ENCODE measurements at places on chromosomes 2 and 18.

DNA sequence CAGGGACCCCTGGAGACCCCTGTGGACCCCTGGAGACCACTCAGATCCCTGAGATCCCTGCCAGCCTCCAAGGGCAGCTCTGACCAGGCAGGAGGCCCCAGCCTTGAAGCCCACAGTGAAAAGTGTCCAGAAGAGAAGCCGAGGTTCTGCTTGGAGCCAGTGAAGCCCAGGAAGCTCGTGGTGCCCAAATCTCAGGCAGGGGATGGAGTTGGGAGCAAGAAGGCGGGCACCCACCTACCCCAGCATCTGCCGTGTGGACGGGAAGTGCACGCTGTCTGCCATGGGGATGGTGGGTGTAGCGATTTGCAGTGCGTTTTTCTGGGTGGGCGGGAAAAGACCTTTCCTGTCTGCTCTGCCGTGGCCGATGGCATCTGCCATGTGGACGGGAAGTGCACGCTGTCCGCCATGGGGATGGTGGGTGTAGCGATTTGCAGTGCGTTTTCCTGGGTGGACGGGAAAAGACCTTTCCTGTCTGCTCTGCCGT is 120.6 kb upstream of the CTDP1 start:
- no peaks in the 10 kb centered on the region for H3K36me3 ChIP-seq
- no peak overlapping the region for H3K4me3 ChIP-seq
- no peaks in the 10 kb centered on the region for H3K4me1 ChIP-seq

- H3K27ac ChIP-seq: no peak overlapping the region
- H3K4me1 ChIP-seq: no peaks in the 10 kb centered on the region
- no peak overlapping the region for H3K4me3 ChIP-seq
Observed at GRCh38 chr2:211591426-211591825, 947.2 kb downstream of the ERBB4 start.

- H3K27ac ChIP-seq: peak overlapping the region; percentile 52
- peak; percentile 14 for DNase-seq
- H3K27me3 ChIP-seq: no peaks in the 10 kb centered on the region
Observed at GRCh38 chr18:39453356-39453755, 1887.8 kb upstream of the CELF4 start.

DNA sequence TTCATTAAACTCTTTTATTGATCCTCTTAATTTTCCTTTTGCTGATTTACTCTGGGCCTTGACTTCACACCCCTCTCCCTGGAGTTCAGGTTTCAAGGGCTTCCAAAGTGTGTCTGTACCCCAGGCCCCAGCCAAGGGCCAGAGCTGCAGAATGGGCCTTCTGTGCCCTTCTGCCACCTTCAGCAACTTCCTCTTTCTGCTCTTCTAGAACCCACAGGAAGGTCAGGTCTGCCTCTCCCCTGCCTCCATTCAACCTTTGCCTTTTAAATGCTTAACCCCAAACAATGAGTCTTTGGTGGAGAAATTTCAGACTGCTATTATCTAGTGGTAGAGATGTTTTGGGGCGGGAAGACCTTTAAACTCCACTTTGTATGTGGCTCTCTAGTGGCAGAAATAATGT is 63.1 kb downstream of the TSN start:
- no peak overlapping the region for H3K27ac ChIP-seq
- no peak overlapping the region for H3K4me3 ChIP-seq
- H3K4me1 ChIP-seq: no peaks in the 10 kb centered on the region
- H3K27me3 ChIP-seq: peaks cover 22% of the 10 kb centered on the region
- no peaks in the 10 kb centered on the region for H3K36me3 ChIP-seq
- no peak for DNase-seq

DNA sequence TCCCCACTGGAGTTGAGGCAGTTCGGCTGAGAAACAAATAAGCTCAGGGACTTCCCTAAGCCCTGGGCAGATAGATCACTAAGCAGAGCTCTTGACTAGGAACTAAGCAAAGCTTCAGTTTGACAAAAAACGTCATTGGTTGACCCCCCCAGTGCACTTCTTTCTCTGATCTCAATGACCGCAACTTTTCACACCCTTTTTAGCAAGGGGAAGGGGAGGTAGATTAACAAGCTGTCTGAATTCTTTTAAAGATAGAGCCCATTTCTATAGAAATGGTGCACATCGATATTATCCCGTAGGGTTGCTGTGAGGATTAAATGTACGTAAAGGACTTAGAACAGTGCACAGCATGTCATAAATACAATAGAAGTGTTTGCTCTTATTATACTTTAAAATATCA is 42.5 kb downstream of the PIEZO2 start:
- no peak for DNase-seq
- no peak overlapping the region for H3K27ac ChIP-seq
- no peaks in the 10 kb centered on the region for H3K36me3 ChIP-seq
- H3K4me1 ChIP-seq: no peaks in the 10 kb centered on the region
- H3K27me3 ChIP-seq: no peaks in the 10 kb centered on the region

- H3K36me3 ChIP-seq: no peaks in the 10 kb centered on the region
- no peaks in the 10 kb centered on the region for H3K27me3 ChIP-seq
- DNase-seq: no peak
- H3K27ac ChIP-seq: no peak overlapping the region
- no peak overlapping the region for H3K4me3 ChIP-seq
Observed at GRCh38 chr2:170579511-170579910, 135.6 kb upstream of the SP5 start.

DNA sequence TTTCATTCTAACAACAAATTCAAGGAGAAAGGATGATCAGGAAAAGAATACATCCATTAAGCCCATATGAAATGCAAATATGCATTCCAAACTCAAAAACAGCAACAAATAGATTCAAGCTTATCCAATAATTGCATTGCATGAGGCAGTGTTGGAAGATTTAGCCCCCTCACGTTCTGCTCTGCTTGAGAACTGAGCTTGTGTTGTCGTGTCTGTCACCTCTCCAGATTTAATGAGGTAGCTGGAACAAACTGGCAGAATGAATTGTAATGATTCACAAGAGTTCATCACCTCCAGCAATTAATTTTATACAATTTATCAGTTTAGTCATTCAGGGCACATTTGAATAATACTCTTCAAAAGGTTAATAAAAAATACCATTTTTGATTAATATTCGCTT is 54.8 kb downstream of the AP1S3 start:
- H3K27ac ChIP-seq: no peak overlapping the region
- no peaks in the 10 kb centered on the region for H3K4me1 ChIP-seq

GRCh38 chr2:141941210-141941714 is 189.6 kb downstream of the LRP1B start:
- no peak overlapping the region for H3K27ac ChIP-seq
- no peaks in the 10 kb centered on the region for H3K27me3 ChIP-seq
- no peak overlapping the region for H3K4me3 ChIP-seq
- no peak for DNase-seq
- H3K36me3 ChIP-seq: no peaks in the 10 kb centered on the region

DNA sequence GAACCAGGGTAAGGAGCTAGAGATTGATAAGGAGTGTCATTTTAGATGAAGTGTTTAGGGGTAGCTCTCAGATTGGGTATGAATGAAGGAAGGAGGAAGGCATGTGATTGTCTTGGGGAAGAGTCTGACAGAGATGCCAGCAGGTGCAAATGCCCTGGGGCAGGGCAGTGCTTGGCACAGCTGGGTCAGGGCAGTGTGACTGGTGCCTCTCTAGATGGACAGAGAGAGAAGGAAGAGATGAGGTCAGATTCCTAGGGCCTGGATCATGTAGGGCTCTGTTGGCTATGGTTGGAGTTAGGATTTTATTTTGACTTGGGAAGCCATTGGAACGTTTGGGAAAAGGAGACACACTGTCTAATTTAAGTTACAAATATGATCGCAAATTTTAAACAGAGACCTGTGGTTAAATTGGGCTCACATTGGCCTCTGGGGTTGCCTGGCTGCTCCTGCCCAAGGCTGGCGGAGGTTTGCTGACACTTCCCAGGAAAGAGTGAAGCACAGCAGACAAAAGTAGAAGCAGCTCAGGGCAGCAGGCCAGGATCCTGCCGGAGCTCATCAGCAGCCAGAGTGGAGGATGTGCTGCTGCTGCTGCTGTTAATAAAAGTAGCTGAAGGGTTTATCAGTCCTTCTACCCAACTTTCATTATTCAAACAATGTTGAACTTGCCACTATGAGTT is 32.7 kb upstream of the FHL2 start:
- peaks cover 8% of the 10 kb centered on the region for H3K4me1 ChIP-seq
- DNase-seq: peak; percentile 40
- no peaks in the 10 kb centered on the region for H3K27me3 ChIP-seq
- H3K27ac ChIP-seq: no peak overlapping the region
- H3K4me3 ChIP-seq: no peak overlapping the region

DNA sequence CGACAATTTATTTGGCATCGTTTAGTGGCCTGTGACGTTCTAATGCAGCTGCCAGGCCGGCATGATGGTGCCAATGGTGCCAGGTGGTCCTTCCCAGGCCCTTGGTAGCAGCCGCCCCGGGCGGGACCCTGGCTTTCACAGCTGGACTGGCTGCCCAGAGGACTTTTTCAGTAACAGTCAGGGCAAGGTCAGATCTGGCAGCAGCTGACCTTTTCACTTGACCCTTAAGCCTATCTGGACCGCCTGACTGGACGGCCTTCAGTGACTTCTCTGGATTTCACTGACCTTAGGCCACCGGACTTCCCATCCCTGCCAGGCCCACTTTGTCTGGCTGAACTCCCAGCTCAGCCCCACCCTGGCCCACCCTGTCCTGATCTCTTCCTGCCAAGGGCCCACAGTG is 15.9 kb downstream of the TRIB2 start:
- no peak overlapping the region for H3K27ac ChIP-seq
- DNase-seq: no peak
- H3K4me3 ChIP-seq: no peak overlapping the region
- H3K4me1 ChIP-seq: no peaks in the 10 kb centered on the region

DNA sequence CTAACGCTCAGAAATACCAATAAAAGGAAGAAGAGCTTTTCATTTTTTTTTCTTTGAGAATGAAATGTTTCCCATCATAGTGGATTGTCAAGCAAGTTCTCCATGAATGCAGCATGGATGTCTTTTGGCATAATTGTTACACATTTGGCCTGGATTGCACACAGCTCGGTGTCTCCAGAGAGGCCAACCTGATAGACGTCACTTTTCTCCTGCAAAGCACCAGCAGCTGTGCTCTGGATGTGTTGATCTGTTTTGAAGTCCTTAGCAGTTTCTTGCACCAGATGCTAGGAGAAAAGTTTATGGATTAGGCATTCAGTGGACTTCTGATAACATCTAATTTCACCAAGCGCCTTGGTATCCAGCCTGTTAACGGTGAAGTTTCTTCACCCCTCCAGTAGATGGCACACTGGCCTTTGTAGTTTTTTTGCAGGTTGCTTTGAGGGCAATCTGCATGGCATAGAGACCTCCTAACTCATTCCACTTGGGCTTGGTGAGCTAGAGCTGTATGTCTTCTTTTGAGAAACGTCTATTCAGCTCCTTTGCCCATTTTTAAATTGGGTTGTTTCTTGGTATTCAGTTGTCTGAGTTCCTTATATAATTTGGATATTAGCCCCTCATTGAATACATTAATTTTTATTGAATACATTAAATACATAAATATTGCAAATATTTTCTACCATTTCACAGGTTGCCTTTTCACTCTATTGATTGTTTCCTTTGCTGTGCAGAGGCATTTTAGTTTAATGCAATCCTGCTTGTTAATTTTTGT is 59.7 kb downstream of the PTH2R start:
- H3K27me3 ChIP-seq: no peaks in the 10 kb centered on the region
- no peaks in the 10 kb centered on the region for H3K36me3 ChIP-seq
- no peaks in the 10 kb centered on the region for H3K4me1 ChIP-seq
- no peak overlapping the region for H3K27ac ChIP-seq
- DNase-seq: peak; percentile 45
- H3K4me3 ChIP-seq: no peak overlapping the region

GRCh38 chr2:221844212-221845020 is 272.3 kb upstream of the EPHA4 start:
- H3K27ac ChIP-seq: no peak overlapping the region
- H3K4me3 ChIP-seq: no peak overlapping the region
- H3K36me3 ChIP-seq: no peaks in the 10 kb centered on the region
- H3K4me1 ChIP-seq: no peaks in the 10 kb centered on the region
- H3K27me3 ChIP-seq: peaks cover 33% of the 10 kb centered on the region

- no peak overlapping the region for H3K4me3 ChIP-seq
- H3K27ac ChIP-seq: no peak overlapping the region
- no peaks in the 10 kb centered on the region for H3K4me1 ChIP-seq
- no peaks in the 10 kb centered on the region for H3K27me3 ChIP-seq
- H3K36me3 ChIP-seq: no peaks in the 10 kb centered on the region
Observed at GRCh38 chr18:36665952-36666351, 162.8 kb downstream of the TPGS2 start.

DNA sequence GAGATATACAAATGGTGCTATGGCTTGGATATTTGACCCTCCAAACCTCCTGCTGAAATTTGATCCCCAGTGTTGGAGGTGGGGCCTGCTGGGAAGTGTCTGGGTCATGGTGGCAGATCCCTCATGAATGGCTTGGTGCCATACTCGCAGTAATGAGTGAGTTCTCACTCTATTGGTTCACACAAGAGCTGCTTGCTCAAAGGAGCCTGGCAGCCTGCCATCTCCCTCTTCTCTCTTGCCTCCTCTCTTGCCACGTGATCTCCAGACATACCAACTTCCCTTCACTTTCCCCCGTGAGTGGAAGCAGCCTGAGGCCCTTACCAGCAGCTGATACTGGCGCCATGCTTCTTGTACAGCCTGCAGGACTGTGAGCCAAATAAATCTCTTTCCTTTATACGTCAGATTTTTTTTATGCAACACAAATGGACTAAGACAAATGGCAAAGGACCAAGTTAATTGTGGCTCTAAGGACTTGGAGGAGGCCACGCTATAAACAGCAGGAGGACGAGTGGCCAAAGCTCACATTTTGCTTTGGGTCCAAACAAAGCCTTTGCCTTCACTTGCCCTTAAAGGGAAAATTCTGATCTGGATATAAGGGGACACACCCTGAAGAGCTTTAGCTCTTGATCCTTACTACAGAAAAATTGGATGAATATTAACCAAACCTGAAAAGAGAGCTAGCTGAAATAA is 214.7 kb downstream of the SS18 start:
- no peak for DNase-seq
- peaks cover 7% of the 10 kb centered on the region for H3K27me3 ChIP-seq
- H3K36me3 ChIP-seq: no peaks in the 10 kb centered on the region
- H3K4me1 ChIP-seq: no peaks in the 10 kb centered on the region

DNA sequence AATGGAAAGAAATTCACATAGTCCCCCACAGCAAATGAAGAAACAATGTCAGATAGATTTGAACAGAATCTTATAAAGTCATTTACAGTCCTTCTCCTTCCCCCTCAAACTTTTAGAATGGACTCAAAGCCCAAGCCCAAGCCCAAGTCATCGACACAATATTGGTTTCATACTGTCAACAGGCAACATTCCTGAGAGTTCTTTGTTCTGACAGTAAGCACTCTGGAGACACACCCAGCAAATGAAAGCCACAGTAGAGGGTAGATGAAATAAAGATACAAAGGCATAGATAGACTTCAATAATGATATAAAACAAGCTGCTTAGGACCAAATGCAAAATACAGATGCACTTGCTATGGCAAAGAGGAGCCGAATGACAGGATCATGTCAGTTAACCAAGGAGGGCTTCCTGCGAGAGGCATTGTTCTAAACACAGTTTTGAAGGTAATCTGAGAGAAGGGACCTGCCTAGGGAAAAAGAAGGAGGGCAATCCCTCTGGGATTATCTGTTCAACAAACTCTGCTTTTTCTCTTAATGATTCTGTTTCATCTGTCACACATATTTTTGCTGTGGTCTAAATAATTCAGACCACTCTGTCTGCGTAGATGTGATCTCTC is 97.1 kb upstream of the MAP4K3 start:
- peak; percentile 27 for DNase-seq
- peaks cover 30% of the 10 kb centered on the region for H3K4me1 ChIP-seq
- no peak overlapping the region for H3K27ac ChIP-seq
- no peak overlapping the region for H3K4me3 ChIP-seq
- no peaks in the 10 kb centered on the region for H3K36me3 ChIP-seq
